Pulmonary artery endothelial cell (primary cell): ENCODE measurements at places on chromosomes 2 and 18.

DNA sequence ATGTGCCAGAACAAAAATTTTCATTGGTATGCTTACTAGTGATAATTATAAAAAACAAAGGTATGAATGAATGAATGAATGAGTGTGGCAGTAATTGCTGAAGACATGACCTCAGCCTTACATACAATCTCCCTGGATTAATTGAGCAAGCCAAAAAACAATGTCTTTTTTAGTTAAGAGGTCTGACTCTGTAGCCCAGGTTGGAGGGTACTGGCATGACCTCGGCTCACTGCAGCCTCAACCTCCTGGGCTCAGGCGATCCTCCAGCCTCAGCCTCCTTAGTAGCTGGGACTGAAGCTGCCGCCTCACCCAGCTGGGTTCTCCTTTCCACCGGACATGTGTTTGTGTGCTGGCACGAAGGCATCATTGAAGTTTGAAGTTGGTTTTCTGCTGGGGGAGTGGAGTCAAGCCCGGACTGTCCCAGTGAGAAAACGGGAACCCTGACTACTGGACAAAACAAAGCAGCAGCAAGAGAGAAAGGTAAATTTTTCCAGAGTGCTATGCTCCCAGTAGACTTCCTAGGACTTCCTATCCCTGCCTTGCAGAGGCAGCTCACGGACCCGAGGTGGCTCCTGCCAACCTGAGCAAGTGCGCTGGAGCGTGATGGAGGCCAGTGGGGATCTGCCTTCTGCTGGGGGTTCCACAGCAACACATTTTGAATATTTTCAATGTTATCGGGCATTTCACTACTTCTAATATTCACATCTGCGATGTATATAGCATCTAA is 6.4 kb upstream of the IMP4 start:
- DNase-seq: no peak

- no peak for DNase-seq
Measured at GRCh38 chr2:148752977-148753376, 108.4 kb downstream of the EPC2 start.

DNA sequence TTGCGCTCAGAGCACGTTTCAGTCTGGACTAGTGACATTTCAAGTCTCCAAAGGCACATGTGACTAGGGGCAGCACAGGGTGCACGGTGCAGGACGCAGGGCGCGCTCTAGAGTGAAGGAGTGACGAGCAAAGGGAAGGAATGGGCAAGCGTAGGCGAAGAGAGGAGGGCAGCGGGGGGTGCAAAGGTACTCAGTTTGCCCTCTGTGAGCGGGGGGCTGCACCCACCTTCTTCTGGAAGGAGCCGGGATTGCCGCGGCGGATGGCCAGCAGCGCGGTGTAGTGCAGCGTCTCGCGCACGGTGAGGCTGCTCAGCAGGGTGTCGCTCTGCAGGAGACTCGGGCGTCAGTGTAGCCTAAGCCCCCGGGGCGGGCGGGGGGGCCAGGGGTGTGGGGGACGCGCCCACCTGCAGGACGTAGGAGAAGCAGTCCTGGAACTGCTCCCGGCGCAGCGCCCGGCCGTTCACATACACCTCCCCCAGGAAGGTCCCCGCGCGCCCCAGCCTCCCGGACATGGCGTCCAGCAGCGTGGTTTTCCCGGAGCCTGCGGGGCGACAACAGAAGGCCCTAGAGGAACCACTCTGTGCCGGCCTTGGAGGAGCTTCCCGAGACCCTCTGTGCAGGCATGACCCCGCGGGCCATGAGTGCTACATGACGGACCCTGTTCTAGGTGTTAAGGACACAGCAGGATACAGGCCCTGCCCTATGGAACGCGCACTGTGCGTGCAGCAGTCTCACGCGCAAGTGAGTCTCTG is 6.9 kb downstream of the ABCG5 start:
- no peak for DNase-seq

DNA sequence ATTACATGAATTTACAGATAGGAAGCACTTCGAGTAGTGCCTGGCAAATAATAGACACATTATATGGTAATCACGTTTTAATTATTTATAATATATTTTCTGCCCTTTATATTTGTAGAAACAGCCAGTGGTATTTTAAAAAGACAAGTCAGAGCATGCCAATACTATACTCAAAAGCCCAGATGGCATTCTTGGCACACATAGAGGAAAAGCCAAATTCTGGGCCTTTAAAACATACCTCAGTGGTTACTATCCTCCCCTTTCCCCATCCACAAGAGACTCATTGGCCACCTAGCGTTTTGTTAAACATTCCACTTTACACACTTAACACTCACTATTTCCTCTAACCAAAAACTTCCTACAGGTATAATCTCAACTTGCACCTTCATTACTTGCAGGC is 63.3 kb upstream of the ZNF804A start:
- DNase-seq: no peak
